ENCODE measurements at places on chromosomes 12 and 14.

GRCh38 chr12:16269946-16270345, 7.5 kb downstream of the SLC15A5 start:
- DNase-seq: no peak

DNA sequence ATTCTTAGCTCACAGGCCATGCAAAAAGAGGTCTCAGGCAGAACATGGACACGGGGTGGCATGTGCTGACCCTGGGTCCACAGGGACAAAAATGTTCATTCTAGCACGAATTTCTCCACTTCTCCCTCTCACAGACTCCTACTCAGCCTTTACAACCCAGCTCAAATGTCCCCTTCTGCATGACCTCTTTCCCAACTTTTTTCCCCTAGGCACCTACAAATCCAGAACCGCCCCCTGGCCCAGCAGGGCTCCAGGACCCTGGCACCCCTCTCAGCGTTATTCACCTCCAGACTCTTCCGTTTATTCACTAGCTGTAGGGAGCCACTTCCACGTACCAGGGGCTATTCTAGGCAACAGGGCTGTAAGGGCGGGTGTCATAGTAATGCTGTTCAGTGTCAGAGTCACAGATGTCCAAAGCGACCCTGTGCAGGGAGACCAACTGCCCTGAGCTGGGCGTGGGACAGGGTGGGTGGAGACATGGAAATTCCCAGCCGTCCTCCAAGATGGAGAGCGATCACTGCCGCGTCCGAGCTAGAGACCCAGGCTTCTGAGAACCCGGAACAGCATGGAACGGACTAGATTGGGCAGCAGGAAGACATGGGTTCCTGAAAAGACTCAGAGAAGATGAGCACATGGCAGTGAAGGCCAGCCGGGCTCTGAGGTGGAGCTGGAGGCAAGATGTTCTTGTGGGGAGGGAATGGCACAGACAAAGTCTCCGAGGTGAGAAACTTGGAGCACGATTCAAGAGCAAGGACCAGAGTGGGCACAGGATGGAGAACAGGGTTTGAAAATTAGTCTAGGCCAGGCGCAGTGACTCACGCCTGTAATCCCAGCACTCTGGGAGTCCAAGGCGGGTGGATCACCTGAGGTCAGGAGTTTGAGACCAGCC, 274.9 kb upstream of the RTL1 start:
- no peak for DNase-seq

DNA sequence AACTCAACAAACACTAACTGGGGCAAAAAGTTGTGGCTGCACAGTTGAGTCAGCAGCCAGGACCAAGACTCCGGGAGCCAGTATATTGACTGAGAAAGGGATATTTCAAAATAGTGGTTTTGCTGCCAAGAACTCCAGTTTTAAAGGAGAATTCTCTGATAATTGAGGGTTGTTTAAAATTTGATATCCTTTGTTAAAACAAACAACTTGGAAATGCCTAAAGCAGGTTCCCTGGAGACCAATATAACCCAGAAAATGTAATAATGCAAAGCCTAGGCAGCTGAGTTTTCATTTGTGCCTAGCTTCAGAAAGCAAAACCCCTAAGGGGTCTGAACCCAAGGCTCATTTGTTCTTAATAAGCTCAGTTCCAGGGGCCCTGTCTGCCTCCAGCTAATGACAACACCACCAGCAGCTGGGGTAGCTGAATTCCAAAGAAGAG, 311.7 kb upstream of the CCDC196 start:
- no peak for DNase-seq

- no peak for DNase-seq
Observed at GRCh38 chr12:130791629-130792028, 47.4 kb downstream of the STX2 start.

DNA sequence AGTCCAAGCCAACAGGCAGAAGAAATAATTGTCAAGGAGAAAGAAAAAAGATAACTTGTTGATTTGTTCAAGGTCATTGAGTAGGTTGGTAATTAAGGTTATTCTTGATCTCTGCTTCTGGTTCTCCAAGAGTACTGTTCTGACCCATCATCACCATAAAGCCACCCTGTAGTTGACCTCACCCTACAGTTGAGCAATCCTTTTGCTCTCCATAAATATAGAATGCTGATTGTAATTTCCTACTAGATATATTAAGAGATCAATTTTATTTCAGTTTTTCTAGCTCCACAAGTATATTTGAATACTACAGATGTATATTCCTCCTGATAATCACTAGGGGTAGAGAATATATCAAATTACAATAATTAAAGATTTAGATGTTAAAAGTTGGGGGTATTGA, 350.5 kb upstream of the PDE3A start:
- DNase-seq: no peak

DNA sequence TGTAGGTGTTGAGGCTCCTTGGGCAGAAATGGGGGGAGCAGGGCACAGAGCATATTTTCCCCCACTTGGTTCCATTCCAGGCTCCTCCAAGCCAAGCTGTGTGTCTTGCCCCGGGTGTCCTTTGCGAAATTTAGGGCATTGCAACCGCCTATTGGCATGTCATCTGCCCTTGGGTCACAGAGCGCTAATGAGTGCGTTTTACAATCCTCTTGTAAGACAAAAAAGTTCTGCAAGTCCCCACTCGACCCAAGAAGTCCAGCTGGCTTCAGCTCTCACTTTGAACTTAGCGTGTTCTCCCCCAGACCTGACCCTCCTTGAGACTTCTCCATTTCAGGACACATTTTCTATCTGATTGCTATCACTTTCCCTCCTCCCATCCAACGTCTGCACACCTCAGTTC, 6.1 kb upstream of the LRTM2 start:
- DNase-seq: no peak

DNA sequence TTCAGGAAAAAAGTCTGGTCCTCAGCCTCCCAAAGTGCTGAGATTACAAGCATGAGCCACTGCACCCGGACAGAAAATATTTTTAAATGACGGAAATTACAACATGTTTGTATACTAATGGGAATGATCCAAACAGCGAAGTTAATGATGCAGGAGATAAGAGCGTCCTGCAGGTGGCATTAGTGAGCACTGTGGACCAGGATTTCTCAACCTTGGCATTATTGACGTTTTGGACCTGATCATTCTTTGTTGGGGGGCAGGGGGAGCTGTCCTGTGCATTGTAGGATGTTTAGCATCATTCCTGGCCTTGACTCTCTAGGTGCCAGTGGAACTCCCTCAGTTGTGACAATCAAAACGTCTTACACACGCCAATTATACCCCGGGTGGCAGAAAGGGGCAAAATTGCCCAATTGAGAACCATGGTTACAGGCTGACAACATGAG, 34.1 kb downstream of the SCFD1 start:
- DNase-seq: peak; percentile 17

- no peak for DNase-seq
Observed at GRCh38 chr12:110763583-110763982, 20.9 kb upstream of the PPP1CC start.

GRCh38 chr14:61188978-61189808, 91.9 kb downstream of the TMEM30B start:
- peak; percentile 36 for DNase-seq

GRCh38 chr12:6092784-6093722, 31.4 kb downstream of the VWF start:
- DNase-seq: no peak

- DNase-seq: no peak
Observed at GRCh38 chr14:68394118-68394763, 398.6 kb downstream of the ZFP36L1 start.

DNA sequence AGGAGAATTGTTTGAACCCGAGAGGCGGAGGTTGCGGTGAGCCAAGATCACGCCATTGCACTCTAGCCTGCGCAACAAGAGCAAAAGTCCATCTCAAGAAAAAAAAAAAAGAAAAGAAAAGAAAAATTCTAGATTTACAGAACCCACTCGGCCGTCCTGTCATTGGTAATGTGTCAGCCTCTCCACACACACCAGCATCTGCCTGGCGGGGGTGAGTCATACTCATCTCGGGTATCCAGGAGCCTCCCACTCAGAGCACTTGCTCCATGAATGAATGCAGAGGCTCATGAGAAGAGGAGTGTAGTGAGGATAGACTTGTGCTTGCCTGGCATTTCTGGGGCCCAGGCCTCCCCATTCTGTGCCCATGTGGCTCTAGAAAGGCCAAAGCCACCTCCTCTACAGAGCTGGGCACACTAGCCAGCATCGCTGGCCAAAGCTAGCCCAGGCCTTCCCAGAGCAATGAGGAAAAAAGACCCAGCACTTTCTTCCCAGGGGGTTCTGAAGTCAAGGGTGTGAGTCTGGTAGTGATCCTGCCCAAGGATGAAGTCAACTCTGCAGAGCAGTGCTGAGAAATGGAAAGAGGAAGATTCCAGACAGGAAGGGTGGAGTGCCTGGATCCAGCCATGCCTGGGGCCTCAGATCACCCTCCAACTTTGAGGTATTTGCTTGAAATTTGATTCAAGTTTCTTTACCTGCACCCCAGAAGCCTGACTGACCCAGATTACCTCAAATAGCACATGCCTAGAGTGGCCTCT, 31.2 kb upstream of the KLC1 start:
- DNase-seq: no peak

DNA sequence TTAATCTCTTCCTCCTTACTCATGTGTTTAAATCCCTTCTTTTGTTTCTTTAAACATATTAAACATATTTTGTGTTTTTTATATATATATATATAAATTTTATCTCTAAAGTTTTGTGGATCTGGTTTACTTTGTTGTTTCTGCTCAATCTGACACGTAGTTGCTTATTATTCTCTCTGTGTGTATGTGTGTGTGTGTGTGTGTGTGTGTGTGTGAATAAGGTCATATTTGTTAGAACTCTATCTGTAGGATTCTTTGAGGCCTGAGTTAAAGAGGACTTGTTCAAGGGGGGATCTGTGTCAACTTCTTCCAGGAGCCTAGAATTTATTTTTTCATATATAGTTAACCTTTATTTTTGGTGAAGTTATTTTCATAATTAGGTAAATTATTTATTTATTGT, 2.7 kb downstream of the GPR65 start:
- DNase-seq: no peak

GRCh38 chr12:91009319-91009950, 4.7 kb upstream of the EPYC start:
- no peak for DNase-seq

DNA sequence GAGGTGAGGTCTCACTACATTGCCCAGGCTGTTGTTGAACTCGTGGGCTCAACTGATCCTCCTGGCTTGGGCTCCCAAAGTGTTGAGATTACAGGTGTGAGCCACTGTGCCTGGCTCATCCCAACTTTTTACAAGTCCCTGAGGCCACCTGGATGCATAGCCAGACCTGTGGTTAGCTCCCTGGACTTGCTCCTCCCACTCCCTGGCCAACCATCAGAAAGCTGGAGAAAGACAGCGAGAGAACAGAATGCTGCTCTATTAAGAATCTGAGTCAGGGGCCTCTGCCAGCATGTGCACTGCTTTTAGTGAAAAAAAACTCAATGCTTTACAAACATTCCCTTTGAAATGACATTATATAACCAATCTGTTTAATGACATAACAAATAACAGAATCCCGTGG, 78.2 kb downstream of the RBM19 start:
- no peak for DNase-seq

GRCh38 chr12:50132505-50133135, 20.6 kb downstream of the COX14 start:
- peak; percentile 68 for DNase-seq

GRCh38 chr12:104064842-104065427, 604 bp downstream of the HCFC2 start:
- no peak for DNase-seq

- DNase-seq: no peak
Observed at GRCh38 chr14:34693228-34693939, 21.0 kb downstream of the CFL2 start.

- DNase-seq: no peak
Observed at GRCh38 chr12:24678436-24678835, 270.5 kb downstream of the BCAT1 start.

DNA sequence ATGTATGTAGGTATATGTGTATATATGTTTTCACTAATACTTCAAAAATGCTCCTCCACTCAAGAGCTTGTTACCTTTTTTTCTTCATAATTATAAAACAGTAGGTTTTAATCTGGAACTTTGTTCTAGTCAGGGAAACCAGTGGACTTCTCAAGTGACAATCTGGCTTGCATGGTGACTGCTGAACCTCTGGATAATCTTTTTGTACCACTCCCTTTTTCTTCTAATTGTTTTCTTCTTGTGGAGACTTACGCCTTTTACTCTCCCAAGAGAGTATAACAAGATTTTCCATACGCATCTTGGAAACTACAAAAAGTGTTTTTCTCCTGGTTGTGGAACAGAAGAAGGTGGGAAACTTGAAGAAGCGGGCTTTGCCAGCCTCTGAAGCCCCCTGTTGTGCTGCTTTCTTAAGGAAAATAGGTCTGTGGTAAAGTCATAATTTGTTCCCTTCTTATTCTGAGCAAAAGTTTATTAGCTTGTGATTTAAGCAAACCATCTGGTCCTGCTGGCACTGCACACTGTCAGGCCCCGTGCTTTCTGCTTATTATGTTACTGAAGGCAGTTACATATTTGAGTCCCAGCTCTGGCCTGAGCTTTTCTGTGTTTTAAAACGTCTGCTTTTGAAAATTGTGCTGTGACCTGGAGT, 291.8 kb downstream of the ERC1 start:
- DNase-seq: no peak

- no peak for DNase-seq
Observed at GRCh38 chr12:100565987-100566545, 7.4 kb upstream of the GAS2L3 start.

DNA sequence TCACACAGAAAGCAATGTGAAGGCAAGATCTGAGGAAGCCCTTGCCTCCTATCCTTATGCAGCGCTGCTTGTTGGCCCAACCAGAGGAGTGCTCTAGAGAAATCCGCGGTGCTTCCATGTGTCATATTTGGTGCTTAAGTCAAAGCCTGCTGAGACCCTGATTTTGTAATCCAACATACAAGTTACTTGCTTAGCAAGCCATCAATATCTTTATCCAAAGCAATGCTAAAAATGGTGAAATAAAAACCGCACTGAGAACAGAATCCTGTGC, 250.0 kb downstream of the MED13L start:
- DNase-seq: no peak

GRCh38 chr12:32788405-32788804, 32.7 kb upstream of the YARS2 start:
- no peak for DNase-seq

- no peak for DNase-seq
Observed at GRCh38 chr12:47020211-47020821, 59.1 kb upstream of the PCED1B start.

GRCh38 chr12:4432878-4433744, 12.5 kb downstream of the FGF6 start:
- no peak for DNase-seq

GRCh38 chr14:32121536-32121935, 44.4 kb downstream of the ARHGAP5 start:
- DNase-seq: no peak

- DNase-seq: no peak
Observed at GRCh38 chr14:105847400-105847799, 321.0 kb downstream of the TMEM121 start.

- peak; percentile 48 for DNase-seq
Observed at GRCh38 chr12:106288494-106289195, 13.9 kb upstream of the TCP11L2 start.

Measured in activated CD4-positive, alpha-beta T cell treated with anti-CD3 and anti-CD28 coated beads, Interleukin-2, Interleukin-4, amounts not matched to agents 100 ng/mL and 50 ng/mL, durations not matched to agents 16 hours and 8 hours (primary cell).